Motor neuron (in vitro differentiated cells): ENCODE measurements at places on chromosomes 2 and 18.

DNA sequence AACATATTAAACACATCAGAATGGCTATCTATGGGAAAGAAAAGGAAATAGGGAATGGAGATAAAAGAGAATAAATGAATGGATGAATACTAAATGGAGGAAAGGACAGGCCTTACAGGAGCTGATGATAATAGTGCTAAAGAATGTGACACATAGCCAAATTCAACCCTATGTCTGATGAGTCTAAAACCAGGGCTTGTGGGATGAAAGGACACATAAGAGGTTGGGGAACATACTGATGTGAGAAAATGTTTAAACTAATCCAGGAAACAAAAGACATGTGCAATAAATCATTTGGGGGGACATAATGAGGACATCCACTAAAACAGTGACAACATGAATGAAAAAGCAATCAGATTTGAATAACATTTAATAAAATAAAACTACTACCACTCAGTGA lies 120.0 kb downstream of the DYM start:
- ATAC-seq, result no peak

DNA sequence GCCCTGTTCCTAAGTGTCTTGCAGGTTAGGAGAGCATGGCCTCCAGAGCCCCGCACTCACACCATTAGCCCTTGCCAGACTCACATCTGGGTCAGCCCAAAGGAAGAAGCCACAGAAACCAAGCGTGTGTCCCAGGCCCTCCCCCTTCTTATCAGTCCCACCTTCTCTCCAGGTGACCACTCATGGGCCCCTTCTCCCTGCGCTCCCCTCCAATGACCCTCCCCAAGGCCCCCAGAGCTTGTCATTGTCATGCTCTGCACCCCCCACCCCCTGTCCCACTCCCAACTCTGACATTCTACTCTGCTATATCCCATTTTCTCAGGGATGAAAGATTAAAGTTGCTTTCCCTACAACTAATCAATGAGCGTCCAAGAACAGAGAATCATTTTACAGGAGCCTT lies 30.1 kb downstream of the CAPN14 start:
- no peak for ATAC-seq

DNA sequence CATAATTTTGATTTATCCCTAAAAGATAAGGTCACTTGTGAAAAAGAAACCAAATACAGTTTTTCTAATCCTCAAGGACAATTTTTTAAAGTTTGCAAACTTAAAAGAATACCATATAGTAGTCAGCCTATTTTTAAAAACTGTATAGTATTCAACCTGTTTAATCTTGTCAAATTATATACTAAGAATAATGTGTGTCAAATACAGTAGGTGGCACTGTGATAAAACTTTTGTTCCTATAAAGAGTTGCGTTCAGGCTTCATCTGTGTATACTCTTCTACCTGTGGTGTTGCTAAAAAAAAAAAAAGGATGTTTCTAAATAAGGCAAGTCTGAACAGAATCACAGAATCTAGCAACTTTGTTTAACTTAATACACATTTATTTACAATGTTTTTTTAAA lies 68.6 kb downstream of the CCDC138 start:
- no peak for ATAC-seq

- no peak for ATAC-seq
Measured at GRCh38 chr18:45637546-45638327, 22.5 kb downstream of the SLC14A2 start.

DNA sequence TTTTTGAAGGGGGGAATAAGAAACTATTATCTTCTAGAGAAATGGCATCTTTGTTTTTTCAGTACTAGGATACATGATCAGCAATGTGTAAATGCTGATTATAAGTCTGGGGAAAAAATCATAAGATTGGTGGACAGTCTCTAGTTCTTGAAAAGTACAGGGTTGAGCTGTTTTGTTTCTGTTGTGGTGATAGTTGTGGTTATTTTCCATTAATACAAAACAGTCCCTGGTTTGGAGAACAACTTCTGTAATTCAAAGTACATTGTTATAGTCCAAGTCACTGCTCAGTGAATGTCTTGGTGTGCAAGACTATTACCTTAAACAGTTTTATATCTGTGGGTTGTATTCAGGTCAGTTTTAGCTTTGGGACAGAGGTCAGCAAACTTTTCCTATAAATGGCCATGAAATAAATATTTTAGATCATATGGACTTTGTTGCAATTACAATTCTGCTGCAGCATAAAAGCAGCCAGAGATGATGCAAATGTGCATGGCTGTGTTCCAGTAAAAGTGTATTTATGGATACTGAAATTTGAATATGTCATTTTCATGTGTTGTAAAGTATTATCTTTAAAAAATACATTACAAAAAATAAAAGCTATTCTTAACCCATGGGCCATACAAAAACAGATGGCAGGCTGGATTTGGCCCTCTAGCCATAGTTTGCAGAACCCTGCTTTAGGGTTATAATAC lies 111.0 kb downstream of the CERS6 start:
- no peak for ATAC-seq

DNA sequence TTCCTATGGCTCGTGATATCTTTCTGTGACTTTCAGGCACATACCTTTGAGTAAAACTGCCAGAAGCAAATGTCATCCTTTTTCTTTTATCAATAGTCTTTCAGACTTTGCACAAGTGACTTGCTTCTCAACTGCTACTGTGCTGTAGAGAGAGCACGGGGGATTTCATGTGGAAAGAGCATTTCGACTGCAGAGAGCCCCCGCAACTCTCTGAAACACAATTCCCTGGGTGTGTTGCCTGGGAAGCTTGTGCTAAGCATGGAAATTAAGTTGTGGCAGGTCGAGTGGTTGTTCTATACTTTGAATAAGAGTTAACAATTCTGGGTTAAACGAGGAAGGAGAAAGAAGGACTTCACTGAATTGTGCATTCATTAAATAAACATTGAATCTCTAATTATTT lies 659.1 kb downstream of the TDRD15 start:
- ATAC-seq, result no peak

GRCh38 chr2:3399381-3399780 lies 19.9 kb downstream of the TRAPPC12 start:
- no peak for ATAC-seq

- ATAC-seq, result peak; percentile 77
Measured at GRCh38 chr2:104638190-104638858, 215.6 kb upstream of the POU3F3 start.

GRCh38 chr2:225598426-225598825 lies 198.9 kb downstream of the NYAP2 start:
- ATAC-seq, result no peak

- no peak for ATAC-seq
Measured at GRCh38 chr2:111221701-111222100, 101.0 kb downstream of the BCL2L11 start.

DNA sequence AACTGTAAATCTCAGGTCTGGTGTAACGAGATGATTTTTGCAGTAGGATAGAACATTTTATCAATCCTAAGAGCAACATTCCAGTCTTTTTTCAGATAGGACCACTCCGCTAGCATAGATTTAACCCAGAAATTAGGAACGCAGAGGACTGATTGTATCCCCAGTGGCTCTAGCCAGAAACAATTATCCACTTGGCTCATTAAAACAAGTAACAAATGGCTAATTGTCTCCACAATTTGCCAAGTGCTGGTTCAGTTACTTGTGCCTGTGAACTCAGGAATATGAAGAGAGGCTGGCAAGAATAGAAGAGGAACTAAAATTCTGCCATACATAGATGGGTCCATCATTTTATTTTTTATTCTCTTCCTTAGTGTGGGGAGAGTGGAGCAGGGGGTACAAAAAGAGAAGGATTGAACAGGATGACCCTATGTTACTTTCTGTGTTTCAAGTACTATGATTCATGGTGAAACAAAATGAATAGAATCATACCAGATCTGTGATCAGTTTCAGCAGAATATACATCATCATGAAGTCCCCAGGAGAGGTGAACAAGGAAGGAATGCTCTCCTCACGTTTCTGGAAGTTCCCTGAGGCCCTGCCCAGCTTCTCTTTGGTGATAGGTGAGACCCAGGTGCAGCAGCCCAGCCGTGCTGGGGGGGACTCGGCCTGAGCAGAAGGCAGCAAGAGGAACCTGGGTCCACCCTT lies 121.6 kb downstream of the ARL4C start:
- no peak for ATAC-seq

GRCh38 chr18:32324181-32324580 lies 134.3 kb downstream of the MEP1B start:
- no peak for ATAC-seq

DNA sequence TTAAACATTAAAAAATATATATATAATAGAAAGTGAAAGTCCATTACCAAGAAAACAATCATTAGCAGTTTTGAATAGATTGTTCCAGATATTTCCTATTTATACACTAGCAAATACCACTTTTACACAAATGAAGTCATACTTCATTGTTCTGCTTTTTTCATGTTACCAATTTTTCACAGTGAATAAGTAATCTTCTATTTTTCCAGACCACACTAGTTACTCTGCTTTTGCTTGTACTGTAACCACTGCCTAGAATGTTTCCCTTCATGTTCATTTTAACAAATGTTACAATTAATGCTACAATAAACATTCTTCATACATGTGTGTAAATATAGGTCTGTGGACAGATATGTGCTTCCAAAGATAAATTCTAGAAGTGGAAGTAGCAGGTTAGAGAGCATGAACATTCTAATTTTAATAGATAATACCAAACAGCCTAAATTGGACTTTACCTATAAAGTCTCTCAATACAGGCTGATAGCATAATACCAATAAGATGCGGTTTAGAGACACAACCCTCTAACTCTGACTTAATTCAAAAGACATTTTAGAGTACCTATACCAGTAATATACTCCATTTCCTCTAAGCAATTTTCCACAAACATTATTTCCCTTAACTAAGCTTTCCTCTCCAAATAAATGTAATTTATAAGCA lies 17.0 kb downstream of the ITSN2 start:
- no peak for ATAC-seq

DNA sequence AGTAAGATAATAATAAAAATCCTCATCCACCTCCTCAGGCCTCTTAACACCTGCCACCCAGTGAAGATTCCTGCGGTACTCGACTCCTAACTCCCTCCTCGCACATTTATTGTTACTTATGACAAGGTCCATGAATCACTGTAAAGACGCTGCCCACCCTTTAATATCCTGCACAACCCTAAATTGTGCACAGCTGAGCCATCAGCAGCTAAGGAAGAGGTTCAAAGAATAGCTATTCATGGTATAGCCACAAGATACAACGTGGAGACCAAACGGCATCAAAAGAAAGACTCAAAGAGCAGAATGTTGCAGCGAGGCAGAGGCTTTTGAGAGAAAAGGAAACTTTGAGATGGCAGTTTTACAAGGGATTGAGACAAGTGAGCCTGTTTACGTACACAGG lies 266.3 kb downstream of the SATB2 start:
- peak; percentile 38 for ATAC-seq

DNA sequence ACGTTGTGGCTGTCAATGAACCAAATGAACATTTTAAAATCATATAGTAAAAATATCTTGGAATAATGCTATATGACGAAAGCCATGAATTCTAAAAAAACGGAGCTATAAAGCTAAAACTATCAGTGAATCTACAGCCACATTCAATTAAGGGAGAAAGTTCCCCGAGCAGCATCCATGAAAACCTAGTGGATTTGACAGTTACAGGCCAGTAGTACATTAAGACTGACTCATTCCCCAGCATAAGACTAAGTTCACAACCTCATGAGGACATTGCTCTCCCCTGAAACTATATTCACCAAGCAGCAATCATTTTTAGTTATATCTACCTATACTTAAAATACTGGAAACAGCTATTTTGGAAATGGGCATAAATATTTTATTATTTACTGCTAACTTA lies 36.6 kb downstream of the KIDINS220 start:
- no peak for ATAC-seq

GRCh38 chr2:102788885-102789260 lies 27.0 kb downstream of the TMEM182 start:
- ATAC-seq, result peak; percentile 46

- no peak for ATAC-seq
Measured at GRCh38 chr2:68714866-68715265, 19.7 kb upstream of the ARHGAP25 start.

- peak; percentile 86 for ATAC-seq
Measured at GRCh38 chr2:240143801-240144648, 3.6 kb upstream of the OTOS start.

- no peak for ATAC-seq
Measured at GRCh38 chr18:31451625-31452024, 4.1 kb downstream of the DSG3 start.

DNA sequence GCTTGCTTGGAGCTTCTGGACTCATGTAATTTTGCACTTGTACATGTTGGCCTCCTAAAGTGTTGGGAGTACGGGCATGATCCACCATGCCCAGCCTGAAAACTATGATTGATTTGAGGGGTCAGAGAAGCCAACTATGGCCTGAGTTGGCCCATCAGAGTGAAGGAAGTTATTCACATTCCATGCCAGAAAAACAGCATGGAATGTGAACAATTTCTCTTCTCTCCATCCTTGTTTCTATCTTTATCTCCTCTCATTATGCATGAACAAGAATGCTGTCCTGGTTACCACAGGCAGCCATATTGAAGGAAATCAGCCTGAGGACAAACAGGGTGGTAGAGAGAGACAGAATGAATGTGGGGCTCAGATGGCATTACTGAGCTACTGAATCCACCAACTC lies 3.5 kb upstream of the CD226 start:
- no peak for ATAC-seq

- no peak for ATAC-seq
Measured at GRCh38 chr18:79384834-79385233, 10.9 kb upstream of the NFATC1 start.

DNA sequence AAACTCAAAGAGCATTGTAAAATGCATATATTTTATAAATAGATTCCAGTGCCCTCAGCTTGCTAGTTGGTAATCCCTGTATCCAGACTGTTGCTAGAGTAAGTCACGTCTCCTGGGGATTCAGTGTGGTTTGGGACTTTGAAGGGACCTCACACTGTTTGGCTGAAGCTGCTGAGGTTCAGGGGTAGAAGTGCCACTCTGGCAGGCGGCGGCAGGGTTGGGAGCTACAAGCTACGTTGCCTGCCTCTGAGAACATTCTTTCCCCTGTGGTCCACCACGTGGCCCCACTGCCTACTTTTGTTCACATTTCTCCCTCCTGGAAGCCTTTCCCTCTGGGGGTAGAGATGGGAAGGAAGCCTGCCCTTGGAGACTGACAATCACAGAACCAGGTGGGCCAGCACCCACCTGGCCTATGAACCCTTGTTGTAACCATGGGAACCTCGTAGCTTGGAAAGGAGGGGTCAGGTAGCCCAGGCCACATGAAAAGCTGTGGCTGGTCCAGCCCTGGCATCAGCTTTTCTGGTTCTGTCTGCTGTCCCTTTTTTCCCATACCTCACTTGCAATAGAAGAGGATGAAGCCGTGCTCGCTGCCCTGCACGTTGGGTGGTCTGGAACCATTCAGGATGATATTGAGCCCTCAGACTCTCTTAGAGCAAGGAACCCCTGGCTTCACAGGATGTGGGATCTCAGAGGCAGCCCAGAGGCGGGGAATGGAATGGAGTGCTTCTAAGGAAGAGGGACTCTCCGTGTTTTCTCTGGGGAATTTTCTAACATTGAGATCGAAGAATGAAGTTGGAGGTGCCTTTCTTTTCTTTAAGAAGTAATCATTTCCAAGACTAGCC lies 2.9 kb downstream of the RNF144A start:
- ATAC-seq, result no peak

GRCh38 chr2:104102615-104103014 lies 751.3 kb upstream of the POU3F3 start:
- no peak for ATAC-seq
